ENCODE measurements at places on chromosomes 1 and 21.

DNA sequence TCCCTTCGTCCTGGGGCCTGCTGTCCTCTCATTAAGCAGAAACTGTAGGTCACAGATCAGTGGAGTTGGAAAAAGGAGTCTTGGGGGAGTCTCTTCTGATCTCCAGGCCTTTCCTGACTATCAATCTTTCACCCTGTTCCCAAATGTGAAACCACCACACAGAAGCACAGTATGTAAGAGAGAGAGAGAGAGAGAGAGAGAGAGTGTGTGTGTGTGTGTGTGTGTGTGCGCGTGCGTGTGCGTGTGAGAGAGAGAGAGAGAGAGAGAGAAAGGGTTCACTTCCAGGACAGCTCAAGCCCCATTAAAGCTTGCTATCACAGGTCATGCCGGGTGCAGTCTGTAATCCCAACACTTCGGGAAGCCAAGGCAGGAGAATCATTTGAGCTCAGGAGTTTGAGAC, 1.5 kb upstream of the TTC24 start:
- DNase-seq, result no peak

DNA sequence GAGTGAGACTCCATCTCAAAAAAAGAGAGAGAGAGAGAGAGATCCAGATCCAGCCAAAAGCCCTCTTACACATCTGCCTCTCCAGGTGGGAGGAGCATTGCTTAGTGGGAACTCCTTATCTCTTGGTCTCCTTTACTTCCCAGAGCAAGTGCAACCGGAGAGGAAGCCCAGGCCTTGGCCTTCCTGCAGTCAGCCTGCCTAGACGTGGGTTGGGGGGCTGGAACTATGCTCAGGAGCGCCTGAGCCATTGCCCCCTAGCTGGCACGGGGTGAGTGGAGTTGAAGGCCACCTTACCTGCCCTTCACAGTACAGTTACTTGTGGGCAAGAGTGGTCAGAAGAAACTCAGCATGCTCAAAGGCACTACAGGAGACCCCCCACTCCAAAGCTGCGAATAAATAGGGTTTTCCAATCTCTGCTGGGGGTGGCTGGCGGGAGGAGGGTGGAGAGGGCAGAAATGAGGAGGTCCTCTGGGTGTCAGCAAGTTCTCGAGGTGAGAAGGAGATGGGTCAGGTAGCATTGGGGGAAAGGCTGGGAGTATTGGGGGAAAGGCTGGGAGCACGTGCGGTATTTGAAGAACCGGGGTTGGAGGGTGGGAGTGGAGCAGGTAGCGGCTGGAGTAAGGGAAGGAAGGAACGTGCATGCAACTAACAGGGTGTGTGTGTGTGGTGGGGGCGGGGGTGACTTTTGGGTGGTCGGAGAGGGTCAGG, 4.7 kb upstream of the DMBX1 start:
- DNase-seq, result no peak

DNA sequence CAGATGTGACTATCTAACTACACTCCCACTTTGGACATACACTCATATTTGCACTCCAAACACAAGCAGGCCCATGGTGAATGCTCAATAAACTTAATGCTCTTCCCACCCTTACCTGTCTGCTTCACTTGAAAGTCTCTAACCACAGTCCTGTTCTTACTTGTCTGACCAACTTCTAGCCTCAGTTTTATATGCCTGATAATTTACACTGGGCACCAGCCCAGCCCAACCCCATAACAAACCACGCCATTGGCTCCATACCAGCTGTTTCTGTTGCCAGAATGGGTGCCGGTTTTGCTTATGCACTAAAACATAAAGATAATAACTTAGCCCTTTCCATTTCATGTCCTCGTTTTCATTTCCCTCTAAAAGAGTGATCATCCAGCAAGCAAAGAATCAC, 395.4 kb downstream of the NTNG1 start:
- DNase-seq, result no peak

DNA sequence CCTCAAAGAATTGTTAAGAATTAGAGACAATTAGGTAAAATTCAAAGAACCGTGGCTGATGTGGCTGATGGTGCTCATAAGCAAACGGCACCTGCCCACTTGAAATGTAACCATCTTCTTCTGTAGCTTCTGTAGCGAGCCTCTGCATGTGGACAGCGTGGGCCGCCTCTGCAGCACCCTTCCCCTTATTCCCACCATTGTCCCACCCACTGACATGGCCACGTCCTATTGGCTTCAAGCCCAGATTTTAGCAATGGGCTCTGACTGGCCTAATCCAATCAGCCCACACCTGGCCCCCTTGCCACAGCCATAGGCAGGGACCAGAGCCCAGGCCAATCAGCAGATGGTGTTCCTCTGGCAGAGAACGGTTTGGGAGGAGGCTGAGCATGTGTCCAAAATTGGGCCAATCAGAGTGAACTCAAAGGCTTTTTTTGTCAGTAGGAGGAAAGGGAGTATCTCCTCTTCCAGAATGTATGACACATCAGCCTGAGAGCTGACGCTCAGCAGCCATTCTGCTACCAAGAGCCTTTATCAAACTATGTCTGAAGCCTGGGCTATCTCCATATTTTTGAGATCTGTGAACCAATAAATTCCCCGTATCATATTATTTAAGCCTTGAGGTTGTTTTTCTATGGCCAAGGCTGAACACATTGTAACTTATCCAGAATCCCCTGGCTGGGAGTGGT, 518.5 kb downstream of the SMYD3 start:
- DNase-seq, result no peak

DNA sequence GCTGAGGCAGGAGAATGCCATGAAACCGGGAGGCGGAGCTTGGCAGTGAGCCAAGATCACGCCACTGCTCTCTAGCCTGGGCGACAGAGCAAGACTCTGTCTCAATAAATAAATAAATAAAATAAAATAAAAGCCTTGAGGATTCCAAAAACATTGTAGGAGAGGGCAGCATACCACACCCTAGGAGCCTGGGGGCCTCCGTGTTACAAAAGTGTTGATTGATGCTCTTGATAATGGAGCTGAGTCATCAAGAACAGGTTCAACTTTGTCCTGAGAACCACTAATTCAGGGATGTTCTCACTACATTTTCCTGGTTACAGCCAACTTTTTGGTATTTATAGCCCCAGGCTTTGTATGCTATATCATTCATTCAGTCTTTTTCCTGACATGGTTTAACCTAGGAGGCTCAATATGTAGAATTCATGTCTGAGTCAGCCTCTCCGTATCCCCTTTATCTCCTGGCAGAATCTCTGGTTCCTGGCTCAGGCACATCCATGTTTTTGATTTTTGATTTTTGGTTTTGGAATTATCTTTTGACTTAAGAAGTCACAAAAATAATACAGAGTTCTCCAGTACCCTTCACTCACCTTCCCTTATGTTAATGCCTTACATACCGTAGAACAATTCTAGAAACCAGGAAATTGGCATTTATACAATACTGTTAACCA, 69.4 kb downstream of the LRRC8D start:
- no peak for DNase-seq

DNA sequence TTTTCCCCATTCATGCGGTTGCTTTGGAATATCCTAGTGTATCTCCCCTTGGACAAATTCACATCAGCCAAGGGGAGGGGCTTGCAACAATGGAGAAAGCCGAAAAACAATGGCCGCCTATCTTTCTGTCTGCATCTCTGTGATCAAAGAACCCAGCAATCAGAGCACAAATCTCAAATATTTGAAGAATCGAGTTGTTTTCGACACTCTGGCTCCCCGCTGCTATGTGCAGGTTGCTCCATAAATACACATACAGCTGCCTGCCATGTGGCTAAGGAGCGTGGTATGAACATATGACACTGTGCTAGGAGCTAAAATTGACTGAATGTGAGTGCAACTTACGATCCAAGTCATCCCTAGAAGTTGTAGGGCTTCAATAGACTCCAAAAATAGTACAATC, 8.5 kb downstream of the CFHR4 start:
- no peak for DNase-seq

DNA sequence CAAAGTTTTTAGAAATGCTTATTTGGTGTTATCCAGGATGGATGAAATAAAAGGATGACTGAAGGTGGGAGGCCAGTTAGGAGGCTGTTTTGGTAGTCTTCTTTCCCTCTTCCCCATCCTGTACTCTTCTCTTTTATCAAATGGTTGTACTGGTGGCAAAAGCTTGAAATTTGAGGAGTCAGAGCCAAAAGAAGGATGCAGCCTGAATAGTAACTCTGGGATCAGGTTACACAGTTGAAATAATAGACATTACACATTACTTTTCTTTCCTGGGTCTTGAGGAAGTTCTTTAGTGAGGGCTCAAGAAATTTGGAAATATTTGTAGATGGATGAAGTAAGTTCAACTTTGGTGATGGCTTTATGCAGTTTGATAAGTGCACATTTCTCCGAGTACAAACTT, 108.6 kb downstream of the GPR52 start:
- DNase-seq, result no peak

- DNase-seq, result no peak
Observed at GRCh38 chr1:231750818-231751362, 124.3 kb downstream of the DISC1 start.

DNA sequence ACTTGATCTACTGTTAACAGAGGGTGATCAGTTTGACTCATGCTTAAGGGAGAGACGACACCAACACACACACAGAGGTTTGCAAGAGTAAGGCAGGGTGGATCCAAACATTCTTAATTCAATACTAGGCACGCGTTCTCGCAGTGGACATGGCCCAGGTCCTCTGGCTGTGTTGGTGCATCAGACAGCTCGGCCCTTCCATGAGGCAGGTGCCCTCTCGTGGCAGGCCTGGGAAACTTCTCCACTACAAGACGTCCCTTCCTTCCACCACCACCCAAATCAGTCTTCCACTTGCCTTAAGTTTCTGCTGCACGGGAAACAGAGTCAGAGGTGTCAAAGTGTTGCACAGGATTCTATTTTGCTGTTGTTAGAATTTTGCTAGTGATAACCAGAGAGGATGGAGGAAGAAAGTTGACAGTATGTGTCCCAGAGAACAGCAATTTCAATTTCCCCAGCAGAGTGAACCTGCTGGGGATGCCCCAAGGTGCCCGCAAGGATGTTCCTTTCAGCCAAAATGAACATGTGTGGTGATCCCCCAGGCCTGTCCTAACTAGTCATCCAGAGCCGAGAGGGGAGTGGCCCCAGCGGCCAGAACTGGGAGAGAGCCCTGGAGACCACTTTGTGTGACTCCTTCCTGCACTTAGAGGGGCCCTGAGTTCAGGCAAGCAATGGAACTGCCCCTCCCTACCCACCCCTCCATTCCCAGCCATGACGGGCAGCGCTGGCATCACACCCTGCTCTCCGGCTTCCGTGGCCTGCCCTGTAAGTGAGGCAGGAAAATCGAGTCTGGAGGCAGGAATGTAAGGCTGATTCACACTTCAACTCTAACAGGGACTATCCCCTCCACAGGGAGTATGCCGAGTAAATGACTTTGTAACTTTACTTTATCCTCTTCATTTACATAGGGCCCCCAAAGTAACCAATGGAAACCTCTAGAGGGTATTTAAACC, 34.8 kb downstream of the MX1 start:
- DNase-seq, result peak; percentile 29

DNA sequence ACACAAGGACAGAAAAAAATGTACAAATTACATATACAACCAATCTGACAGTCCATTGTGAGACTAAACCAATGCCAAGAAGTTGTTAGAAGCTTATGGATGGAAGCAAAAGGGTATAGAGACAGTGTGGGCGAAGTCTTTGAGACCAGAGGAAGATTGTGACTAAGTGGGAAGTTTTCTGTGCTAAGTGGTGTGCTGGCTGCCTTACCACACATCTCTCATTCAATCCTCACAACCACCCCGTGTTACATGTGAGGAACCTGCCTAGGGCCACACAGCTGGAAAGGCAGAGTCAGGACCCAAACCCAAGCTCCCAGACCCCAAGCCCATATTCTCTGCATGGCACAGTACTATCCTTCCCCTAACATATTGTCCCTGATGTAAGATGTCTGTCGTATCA, 53.5 kb upstream of the DUSP10 start:
- DNase-seq, result no peak

DNA sequence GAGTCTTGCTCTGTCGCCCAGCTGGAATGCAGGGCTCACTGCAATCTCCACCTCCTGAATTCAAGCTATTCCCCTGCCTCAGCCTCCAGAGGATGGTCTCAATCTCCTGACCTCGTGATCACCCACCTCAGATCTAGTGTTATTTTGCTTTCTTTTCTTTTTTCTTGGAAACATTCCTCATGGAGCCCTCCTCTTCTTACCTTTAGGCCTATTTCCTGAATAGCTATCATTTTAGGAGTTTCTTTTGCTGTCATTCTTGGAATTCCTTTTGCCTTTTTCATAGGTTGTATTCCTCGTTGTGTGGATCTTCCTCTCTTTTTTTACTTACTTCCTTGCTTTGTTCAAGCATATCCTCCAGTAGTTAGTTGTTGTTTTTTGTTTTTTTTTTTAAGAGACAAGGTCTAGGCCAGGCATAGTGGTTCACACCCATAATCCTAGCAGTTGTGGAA, 173.8 kb downstream of the RASAL2 start:
- DNase-seq, result no peak

GRCh38 chr1:184502161-184502560, 115.3 kb downstream of the C1orf21 start:
- no peak for DNase-seq

- no peak for DNase-seq
Observed at GRCh38 chr1:174720618-174721017, 272.9 kb downstream of the GPR52 start.

DNA sequence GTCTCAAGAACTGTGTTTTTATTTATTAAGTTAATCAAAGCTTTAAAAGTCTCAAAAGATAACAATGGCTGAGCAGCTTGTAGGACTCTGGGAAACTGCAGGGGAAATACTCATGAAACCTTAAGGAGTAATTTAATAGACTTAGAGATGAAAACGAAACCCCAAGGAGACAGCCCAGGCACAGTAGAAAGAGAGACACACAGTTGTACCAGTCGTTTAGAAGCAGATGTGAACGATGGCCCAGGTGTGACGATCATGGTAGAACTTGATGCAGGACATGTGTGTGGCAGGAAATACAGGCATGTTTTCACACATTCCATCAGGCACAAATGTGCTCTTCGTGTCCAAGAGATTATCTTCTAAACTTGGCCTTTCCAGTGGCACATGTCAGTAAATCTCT, 21.2 kb upstream of the MRPS6 start:
- DNase-seq, result no peak

DNA sequence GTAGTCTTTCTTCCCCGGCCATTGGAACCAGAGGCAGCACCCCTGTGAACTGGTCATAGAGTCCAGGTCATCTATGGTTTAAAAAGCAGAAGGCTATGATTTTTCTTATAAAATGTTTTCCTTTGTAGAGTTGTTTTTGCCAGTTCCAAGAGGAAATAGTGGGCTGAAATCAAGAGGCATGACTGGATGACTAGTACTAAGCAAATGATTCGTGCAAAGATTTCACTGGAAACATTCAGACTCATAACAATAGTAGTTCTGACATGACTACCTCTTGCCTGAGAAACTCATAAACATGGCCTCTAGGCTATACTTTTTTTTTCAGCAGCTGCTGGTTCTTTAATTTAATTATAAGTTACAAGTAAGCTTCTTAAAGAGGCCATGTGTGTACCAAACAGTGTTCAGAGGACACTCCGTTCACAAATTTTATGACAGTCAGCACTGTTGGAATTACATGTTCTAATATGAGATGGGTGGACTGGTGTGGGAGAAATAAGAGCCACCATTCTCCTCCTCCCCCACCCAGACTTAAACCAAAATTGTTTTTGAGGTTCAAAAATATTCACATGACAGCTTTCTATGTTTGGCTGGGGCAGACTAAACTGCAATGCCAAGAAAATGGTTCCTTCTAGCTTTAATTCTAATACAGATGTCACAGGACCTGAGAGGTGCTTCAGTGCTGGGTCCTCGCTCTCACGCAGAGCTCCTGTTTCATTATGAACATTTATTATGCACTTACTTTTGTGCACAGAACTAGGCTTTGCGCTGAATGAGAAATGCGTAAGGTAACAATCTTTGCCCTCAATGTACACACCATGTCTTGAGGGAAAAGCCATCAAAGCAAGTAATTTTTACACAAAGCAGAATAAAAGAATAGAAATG, 147.5 kb downstream of the ZC3H11B start:
- DNase-seq, result no peak

GRCh38 chr21:29610779-29611360, 312.1 kb downstream of the BACH1 start:
- DNase-seq, result no peak

Data from stimulated activated CD8-positive, alpha-beta memory T cell treated with anti-CD3 and anti-CD28 coated beads, Interleukin-12 subunit alpha, Interleukin-12 subunit beta, amount 100 ng/mL, for 1 hour (primary cell).